ENCODE measurements at places on chromosomes 3 and 15. TPM values are rescaled to one million over a fixed set of nuclear protein-coding genes. Genes with fewer than 3 reads are reported as not detected.
A peak's percentile ranks its signal among the peaks of the same experiment; 100 is the strongest.

DNA sequence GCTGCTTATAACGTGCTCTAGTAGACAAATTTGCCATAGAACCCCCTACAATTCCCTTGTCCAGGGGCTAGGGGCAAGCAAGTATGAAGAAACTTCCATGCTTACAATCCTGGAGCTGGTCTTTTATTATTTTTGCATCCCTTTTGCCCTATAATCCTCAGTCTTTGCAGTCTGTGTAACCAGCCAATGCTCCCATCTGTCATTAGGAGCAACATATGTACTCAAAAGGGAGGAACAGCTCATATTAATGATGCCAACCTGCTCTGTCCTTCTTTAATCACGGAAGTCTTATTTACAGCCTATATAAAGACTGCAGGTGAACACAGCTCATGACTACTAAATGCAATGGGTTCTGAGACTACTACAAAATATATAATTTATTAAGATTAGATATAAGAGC, 263.3 kb downstream of the ZIC1 start:
- no peak overlapping the region for H3K27ac ChIP-seq
- DNase-seq = no peak
- no peak overlapping the region for H3K4me3 ChIP-seq

- peaks cover 22% of the 10 kb centered on the region for H3K27me3 ChIP-seq
- no peak overlapping the region for H3K4me3 ChIP-seq
- H3K27ac ChIP-seq = no peak overlapping the region
- H3K36me3 ChIP-seq = no peaks in the 10 kb centered on the region
- no peaks in the 10 kb centered on the region for H3K4me1 ChIP-seq
These were observed 154.3 kb downstream of the ALDH1A2 start for GRCh38 chr15:57911247-57911646.

DNA sequence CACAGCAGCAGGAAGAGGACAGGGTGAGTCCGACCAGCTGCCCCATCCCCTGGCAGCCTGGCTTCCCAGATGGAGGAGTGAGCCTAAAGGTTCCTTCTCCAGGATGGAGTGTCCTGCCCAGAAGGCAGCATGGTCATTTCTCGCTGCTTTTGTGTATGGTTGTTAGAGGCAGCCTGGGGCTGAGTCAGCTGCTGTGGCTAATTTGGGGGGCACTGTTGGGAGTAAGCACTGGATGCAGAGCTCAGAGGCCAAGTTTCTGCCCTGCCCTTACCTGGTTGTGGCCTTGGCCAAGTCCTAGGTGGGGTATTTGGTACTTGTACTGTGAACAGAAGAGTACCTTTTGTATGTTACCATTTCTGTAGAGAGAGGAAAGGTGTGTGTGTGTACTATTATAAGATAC, 78.6 kb downstream of the ADAMTS7 start:
- H3K4me3 ChIP-seq = no peak overlapping the region
- DNase-seq = no peak
- no peaks in the 10 kb centered on the region for H3K36me3 ChIP-seq
- H3K27ac ChIP-seq = no peak overlapping the region

DNA sequence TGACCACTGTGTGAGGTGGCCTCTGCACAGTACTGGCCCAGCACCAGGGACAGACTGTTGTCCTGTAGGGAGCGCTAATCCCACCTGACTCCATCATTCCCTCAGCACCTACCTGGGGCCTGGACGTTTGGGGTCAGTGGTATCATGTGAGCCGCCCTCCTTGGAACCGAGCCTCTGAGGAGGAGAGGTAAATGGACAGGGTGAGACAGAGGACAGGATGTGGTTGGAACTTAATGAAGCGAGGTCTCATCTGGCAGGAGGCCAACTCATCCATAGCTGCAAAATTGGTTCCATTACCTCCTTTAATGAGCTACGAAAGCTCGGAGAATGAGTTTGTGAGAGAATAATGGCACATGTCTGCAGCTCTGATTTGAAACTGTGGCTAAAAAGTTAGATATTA, 13.9 kb downstream of the MAPKAPK3 start:
- DNase-seq = no peak
- H3K4me3 ChIP-seq = no peak overlapping the region
- H3K27ac ChIP-seq = peak overlapping the region; percentile 28
- H3K4me1 ChIP-seq = peaks cover 56% of the 10 kb centered on the region

DNA sequence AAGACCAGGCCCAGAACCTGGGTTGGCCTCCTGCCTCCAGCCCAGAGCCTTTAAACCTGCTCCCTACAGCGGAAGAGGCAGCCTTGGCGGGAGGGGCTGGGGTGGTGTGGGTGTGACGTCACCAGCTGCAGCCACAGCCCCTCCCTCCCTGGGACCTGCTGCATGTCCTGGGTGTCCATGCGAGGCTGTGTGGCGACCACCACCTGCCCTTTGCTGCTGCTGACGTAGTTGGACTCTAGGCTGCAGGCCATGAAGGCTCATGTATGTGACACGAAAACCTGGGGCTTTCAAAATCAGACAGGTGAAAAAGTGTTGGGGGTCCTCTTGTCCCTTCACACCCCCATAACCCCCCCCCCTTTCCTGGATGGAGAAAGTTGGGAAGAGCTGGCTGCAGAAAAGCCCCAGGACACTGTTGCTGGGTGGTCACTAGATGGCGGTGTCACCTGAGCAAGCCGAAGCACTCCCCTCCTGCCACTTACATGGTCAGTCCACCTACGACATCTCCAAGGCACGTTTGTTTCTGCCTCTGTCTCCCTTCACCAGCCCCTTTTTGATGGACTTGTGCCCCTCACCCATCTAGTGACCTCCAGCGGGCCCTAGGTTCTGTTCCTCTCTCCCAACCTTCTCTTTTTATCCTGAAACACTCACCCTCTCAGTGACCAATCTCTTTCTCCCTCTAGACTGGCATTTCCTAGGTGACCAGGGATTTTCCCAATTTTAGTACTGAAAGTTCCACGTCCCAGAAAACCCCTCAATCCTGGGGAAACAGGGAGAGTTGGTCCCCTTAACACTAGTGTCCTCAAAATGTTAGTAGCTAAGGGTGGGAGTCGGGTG, 35.2 kb downstream of the SLC6A20 start:
- H3K4me3 ChIP-seq = no peak overlapping the region
- no peak overlapping the region for H3K27ac ChIP-seq
- H3K36me3 ChIP-seq = no peaks in the 10 kb centered on the region

DNA sequence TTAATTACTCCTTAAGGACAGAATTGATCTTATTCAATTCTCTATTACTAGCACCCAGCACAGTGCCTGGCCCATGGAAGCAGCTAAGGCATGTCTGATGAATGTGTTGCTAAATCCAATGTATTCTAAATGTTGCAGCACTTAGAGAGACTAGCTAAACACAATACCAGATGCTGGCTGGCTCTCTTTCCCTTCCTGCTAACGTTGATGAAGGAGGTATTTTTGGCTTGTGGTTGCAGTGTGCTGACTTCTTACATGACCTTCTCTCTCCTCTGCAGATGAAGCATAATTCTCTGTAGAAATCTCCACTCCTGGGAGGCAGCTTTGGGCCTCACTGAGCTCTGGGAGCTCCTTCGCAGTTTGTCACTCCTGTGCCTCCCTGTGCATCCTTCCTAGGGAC, 183.6 kb downstream of the PEX5L start:
- no peaks in the 10 kb centered on the region for H3K4me1 ChIP-seq
- no peaks in the 10 kb centered on the region for H3K36me3 ChIP-seq
- no peak for DNase-seq
- no peaks in the 10 kb centered on the region for H3K27me3 ChIP-seq
- H3K27ac ChIP-seq = no peak overlapping the region

DNA sequence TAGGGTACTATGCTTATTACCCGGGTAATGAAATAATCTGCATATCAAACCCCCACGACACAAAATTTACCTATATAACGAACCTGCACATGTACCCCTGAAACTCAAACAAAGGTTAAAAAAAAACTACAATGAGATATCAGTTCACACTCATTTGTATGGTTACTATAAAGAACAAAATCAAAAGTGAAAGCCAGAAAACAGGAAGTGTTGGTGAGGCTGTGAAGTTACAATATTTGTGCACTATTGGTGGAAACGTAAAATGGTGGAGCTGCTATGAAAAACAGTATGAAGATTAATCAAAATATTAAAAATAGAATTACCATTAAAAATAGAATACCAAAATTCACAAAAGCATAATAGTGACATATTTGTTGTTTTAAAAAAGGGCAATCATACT, 128.9 kb downstream of the ZIC1 start:
- no peaks in the 10 kb centered on the region for H3K36me3 ChIP-seq
- no peaks in the 10 kb centered on the region for H3K27me3 ChIP-seq
- H3K27ac ChIP-seq = no peak overlapping the region

Gene GOLGA8B
- 378 TPM for total RNA-seq

Gene GPR149
- total RNA-seq = not detected

Gene MESP2
- not detected for total RNA-seq

Gene CHRNA3
- total RNA-seq = not detected

Gene CPB1
- not detected for total RNA-seq
